ENCODE measurements at places on chromosomes 11 and 22.

GRCh38 chr22:20607157-20607907, 99.9 kb downstream of the MED15 start:
- DNase-seq: no peak

DNA sequence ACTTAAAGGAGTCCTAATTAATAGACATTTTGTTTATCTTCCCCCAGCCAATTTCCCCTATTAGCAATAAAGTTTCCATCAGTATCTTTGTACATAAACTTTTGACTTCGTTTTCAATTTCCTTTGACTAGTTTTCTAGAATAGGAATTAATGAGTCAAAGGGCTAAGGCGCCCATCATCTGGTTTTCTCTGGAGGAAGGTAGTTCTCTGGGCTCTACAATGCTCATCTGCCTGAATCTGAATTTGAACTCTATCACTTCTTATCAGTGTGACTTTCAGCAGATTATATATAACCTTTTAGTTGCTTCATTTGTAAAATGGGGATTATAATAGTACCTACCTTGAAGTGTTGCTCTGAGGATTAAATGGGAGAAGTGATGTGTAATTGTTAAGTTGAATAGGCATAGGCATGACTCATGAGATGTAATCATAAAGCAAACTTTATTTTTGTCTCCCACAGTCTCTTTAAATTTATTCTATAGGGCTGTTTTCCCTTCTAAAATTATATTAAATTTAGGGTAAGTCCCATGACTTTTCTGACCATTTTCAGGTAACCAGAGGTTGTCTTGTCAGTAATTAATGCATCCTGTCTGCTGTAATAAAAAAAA, 5.8 kb upstream of the TUB start:
- no peak for DNase-seq

DNA sequence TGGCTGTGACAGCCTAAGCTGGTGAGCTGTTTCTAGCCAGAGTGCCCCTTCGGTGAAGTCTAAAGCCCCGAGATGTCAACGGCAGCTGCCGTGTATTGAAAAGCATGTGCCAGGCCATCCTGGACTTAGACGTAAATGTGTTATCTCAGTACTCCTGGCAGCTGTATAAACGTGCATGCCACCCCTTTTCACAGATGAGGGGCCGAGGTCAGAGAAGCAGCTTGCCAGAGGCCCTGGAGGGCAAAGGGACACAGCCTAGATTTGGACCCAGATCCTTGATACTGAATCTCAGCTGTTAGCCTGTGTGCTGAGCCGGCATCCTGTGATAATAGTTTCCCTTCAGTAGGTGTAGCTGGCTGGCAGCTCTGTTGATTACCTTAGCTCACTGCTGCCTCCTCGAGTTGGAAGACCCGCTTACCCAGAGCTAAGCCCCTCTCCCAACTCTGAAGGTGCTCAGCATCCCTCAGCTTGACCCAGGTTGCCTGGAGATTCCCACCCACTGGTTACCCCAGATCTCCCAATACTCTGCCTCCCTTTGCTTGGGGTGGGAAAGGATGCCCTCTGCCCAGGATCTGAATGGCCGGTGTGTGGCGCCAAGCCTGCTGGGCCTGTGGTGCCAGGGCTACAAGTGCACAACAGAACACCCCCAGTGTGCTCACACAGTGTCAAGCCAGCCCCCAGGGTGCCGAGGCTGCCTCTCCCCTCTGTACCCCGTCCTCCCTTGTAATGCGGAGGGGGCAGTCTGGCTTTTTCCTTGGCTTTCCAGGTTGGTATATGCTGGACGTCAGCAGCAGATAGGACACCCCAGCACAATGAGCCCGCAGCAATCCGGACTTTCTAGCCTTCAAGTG, 59.8 kb upstream of the WNT7B start:
- no peak for DNase-seq

GRCh38 chr22:36301384-36301828, 48.5 kb downstream of the APOL1 start:
- peak; percentile 49 for DNase-seq

GRCh38 chr11:103114836-103115235, 5.6 kb downstream of the DYNC2H1 start:
- no peak for DNase-seq

- no peak for DNase-seq
Measured at GRCh38 chr11:134583397-134583990, 171.5 kb upstream of the B3GAT1 start.
